Smooth muscle cell of the pulmonary artery (primary cell): ENCODE measurements at places on chromosomes 1 and 21. TPM values are rescaled to one million over a fixed set of nuclear protein-coding genes. Genes with fewer than 3 reads are reported as not detected.

ZNF648 gene
- not detected in 2 replicates for total RNA-seq

CYP4A22 gene
- total RNA-seq: not detected in 2 replicates

ESRRG gene
- total RNA-seq: not detected in 2 replicates

CHI3L1 gene
- 0.39 and 1.1 TPM in 2 replicates for total RNA-seq

GPR25 gene
- not detected in 2 replicates for total RNA-seq

KCNC4 gene
- 4.7 and 26.8 TPM in 2 replicates for total RNA-seq

CAMK2N1 gene
- 7.2 and 16.1 TPM in 2 replicates for total RNA-seq

CCDC24 gene
- total RNA-seq: 5.1 and 6.3 TPM in 2 replicates

ERO1B gene
- total RNA-seq: 2.8 and 4.2 TPM in 2 replicates

TRMT13 gene
- 9.6 and 15.1 TPM in 2 replicates for total RNA-seq

ZNF695 gene
- 0.79 and 0.98 TPM in 2 replicates for total RNA-seq

AQP10 gene
- total RNA-seq: 0.07 and 0.13 TPM in 2 replicates

TFF2 gene
- not detected in 2 replicates for total RNA-seq

F5 gene
- under 0.01 TPM in 1 of 2 replicates, not detected in the other for total RNA-seq

FCGR1A gene
- total RNA-seq: 0.20 TPM in 1 of 2 replicates, not detected in the other

ANXA9 gene
- 0.20 TPM in 1 of 2 replicates, not detected in the other for total RNA-seq

MAN1C1 gene
- 5.8 and 13.4 TPM in 2 replicates for total RNA-seq

KCNJ10 gene
- not detected in 2 replicates for total RNA-seq

KDM1A gene
- total RNA-seq: 72.6 and 76.8 TPM in 2 replicates

IL12RB2 gene
- total RNA-seq: not detected in 2 replicates

LAMC2 gene
- 3.4 and 192 TPM in 2 replicates for total RNA-seq

AGO1 gene
- 26.4 and 31.3 TPM in 2 replicates for total RNA-seq
